Effector memory CD8-positive, alpha-beta T cell (primary cell): ENCODE measurements at places on chromosomes 1 and 21.

- H3K27ac ChIP-seq: no peak overlapping the region
- no peaks in the 10 kb centered on the region for H3K27me3 ChIP-seq
- no peak overlapping the region for H3K4me3 ChIP-seq
- peaks cover 24% of the 10 kb centered on the region for H3K36me3 ChIP-seq
- H3K4me1 ChIP-seq: no peaks in the 10 kb centered on the region
Observed at GRCh38 chr1:6668503-6668902, 33.1 kb downstream of the DNAJC11 start.

DNA sequence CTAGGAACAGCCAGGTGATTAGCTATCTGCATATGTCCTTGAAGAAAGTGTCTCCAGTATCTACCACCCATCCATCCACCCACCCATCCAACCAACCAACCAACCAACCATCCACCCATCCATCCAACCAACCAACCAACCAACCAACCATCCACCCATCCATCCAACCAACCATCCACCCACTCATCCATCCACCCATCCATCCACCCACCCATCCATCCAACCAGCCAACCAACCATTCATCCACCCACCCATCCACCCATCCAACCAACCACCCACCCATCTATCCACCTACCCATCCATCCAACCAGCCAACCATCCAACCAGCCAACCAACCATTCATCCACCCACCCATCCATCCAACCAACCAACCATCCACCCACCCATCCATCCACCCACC, 12.1 kb downstream of the C21orf58 start:
- no peaks in the 10 kb centered on the region for H3K36me3 ChIP-seq
- DNase-seq: no peak
- no peak overlapping the region for H3K27ac ChIP-seq
- H3K4me3 ChIP-seq: no peak overlapping the region
- H3K27me3 ChIP-seq: no peaks in the 10 kb centered on the region
- no peaks in the 10 kb centered on the region for H3K4me1 ChIP-seq

DNA sequence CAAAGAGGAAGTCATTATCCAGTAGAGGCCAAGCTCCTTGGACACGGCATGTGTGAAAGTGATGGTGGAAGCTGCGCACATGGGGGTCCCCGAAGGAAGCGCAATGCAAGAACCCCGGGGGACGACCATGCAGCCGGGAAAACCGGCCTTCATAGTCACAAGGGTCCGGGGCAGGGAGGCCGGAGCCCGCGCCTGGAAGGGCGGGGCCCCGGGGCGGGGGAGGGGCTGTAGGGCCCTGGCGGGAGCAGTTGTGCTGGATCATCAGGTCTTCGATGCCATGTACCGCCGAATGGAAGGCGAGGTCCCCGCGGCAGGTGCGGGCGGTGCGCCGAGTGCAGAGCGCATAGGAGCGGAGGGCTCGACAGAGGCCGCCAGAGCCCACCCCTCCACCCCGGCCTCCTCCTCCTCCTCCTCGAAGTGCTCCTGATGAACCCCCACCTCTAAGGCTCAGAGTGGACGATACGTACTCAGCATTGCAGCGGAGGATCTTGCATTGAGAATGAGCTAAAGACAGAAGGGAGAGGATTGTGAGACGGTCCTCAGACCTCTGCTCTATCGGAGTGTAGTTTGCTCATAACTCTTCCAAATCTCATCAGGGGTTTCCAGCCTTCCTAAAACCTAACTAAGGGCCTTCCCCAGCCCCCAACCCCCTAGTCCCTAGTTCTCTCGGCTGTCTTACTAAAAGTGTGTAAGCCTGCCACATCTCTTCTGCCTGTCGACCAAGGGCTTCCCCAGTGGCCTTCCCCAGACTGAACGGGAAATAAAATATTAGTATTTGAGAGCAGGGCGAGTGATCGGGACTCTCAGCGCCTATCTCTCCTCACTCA, 2.1 kb downstream of the HJV start:
- no peaks in the 10 kb centered on the region for H3K36me3 ChIP-seq
- peaks cover 7% of the 10 kb centered on the region for H3K4me1 ChIP-seq
- DNase-seq: no peak
- H3K4me3 ChIP-seq: no peak overlapping the region
- no peak overlapping the region for H3K27ac ChIP-seq

DNA sequence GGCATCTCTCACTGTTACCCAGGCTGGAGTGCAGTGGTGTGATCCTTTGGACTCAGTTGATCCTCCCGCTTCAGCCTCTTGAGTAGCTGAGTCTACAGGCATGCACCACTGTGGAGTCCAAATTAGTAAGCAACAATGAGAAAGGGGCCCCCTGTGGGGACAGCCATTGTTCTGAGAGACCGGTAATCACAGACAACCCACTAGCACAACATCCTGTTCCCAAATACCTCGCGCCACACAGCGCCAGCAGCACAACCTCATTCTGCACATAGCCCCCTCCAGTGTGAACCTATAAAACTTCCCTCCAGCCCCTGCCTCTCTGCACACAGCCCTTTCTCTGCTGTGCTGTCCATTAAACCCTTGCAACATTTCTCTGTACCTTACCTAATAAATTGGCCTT, 226.4 kb downstream of the DYRK1A start:
- H3K36me3 ChIP-seq: peaks cover 6% of the 10 kb centered on the region
- no peak for DNase-seq
- H3K4me3 ChIP-seq: no peak overlapping the region
- no peaks in the 10 kb centered on the region for H3K27me3 ChIP-seq
- no peak overlapping the region for H3K27ac ChIP-seq
- peaks cover 2% of the 10 kb centered on the region for H3K4me1 ChIP-seq

GRCh38 chr1:177333936-177334595, 163.3 kb downstream of the BRINP2 start:
- no peak overlapping the region for H3K4me3 ChIP-seq
- no peaks in the 10 kb centered on the region for H3K36me3 ChIP-seq
- no peaks in the 10 kb centered on the region for H3K27me3 ChIP-seq
- H3K27ac ChIP-seq: no peak overlapping the region
- H3K4me1 ChIP-seq: no peaks in the 10 kb centered on the region

GRCh38 chr1:50447961-50448360, 24.7 kb upstream of the DMRTA2 start:
- H3K27ac ChIP-seq: no peak overlapping the region
- no peak overlapping the region for H3K4me3 ChIP-seq
- H3K4me1 ChIP-seq: peaks cover 9% of the 10 kb centered on the region
- H3K36me3 ChIP-seq: peaks cover 10% of the 10 kb centered on the region
- no peak for DNase-seq
- no peaks in the 10 kb centered on the region for H3K27me3 ChIP-seq

DNA sequence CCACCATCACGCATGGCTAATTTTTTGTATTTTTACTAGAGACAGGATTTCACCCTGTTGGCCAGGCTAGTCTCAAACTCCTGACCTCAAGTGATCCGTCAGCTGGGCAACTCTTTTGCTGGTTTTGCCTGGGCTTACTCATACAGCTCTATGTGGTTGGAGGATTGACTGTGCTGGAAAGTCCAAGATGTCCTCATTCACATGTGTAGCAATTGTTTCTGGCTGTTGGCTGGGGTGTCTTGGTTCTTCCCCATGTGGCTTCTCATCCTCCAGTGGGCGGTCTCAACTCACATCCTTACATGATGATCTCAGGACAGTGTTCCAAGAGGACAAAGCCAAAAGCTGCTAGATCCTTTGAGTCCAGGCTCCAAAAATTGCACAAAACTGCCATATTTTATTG, 53.3 kb downstream of the TEX35 start:
- H3K4me1 ChIP-seq: no peaks in the 10 kb centered on the region
- no peak overlapping the region for H3K4me3 ChIP-seq
- H3K27ac ChIP-seq: no peak overlapping the region
- no peaks in the 10 kb centered on the region for H3K36me3 ChIP-seq
- H3K27me3 ChIP-seq: no peaks in the 10 kb centered on the region

GRCh38 chr1:65323246-65323645, 13.9 kb downstream of the DNAJC6 start:
- H3K4me1 ChIP-seq: peaks cover 3% of the 10 kb centered on the region
- no peaks in the 10 kb centered on the region for H3K36me3 ChIP-seq

DNA sequence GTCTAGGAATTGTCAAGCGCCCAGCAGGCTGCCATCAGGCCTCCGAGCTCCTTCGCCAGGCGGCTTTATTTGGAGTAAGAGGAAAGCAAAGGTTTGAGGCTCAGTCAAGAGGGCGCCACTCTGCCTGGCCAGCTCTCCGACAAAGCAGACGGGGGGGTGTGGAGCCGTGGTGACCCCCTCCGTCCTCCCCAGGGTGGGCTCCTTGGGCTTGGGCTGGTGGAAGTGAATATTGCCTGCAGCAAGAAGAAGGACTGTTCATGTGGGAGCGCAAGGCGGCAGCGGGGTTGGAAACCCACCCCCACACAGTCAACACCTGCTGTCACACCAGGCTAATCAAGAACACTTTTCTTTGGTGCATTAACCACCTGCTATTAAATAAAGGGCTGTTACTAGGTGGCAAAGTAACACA, 14.6 kb downstream of the EPHX1 start:
- no peak overlapping the region for H3K4me3 ChIP-seq
- no peak overlapping the region for H3K27ac ChIP-seq
- H3K27me3 ChIP-seq: peaks cover 9% of the 10 kb centered on the region
- no peaks in the 10 kb centered on the region for H3K4me1 ChIP-seq
- DNase-seq: no peak

- no peaks in the 10 kb centered on the region for H3K36me3 ChIP-seq
- H3K4me3 ChIP-seq: no peak overlapping the region
- no peak for DNase-seq
- H3K4me1 ChIP-seq: no peaks in the 10 kb centered on the region
- H3K27me3 ChIP-seq: peaks cover 31% of the 10 kb centered on the region
- no peak overlapping the region for H3K27ac ChIP-seq
Observed at GRCh38 chr1:17363771-17364170, 8.2 kb upstream of the PADI6 start.

DNA sequence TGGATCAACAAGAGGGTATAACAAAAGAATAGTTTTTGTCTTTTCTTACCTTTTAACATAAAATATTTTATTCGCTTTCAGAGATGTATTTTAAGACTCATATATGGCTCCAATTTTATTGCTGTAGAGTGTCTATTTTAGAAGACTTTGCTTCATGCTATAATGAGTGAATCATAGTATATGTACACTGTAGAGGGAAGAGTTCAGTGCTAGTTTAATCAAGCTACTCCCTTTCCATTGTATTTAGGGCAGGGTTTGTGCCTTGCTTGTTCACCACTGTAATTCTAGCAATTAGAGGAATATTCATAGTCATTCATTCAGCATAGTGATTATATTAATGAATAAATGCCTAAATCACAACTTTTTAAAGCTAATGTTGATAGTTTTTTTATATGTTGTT, 78.8 kb downstream of the CEP350 start:
- H3K4me1 ChIP-seq: peaks cover 5% of the 10 kb centered on the region
- H3K27me3 ChIP-seq: no peaks in the 10 kb centered on the region
- no peak for DNase-seq

DNA sequence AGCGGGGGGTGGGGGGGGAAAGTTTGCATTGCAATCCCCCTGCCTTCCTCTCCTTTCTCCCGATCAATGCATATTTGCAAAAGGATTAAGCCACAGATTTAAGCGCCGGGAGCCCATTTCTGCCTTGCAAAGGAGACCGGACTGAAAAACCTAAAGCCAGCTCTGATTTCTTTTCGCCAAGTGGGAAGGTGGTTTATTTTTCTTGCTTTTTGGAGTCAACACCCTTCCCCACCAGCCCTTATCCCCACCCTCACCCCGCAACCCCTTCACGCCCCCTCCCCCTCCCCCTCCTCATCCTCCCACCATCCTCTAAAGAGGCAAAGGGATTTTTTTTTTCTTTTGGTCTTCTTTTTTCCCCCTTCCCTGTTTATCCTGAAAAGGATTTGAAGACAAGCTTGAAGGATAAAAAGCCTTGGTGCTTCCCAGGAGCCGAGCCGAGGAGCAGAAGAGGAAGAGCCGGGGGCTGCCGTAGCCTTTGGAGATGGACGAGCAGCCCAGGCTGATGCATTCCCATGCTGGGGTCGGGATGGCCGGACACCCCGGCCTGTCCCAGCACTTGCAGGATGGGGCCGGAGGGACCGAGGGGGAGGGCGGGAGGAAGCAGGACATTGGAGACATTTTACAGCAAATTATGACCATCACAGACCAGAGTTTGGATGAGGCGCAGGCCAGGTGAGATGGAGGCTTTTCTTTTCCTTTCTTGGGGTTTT, 513 bp downstream of the PBX1 start:
- peaks cover 2% of the 10 kb centered on the region for H3K4me1 ChIP-seq
- no peak for DNase-seq
- H3K27me3 ChIP-seq: peaks cover 11% of the 10 kb centered on the region
- no peak overlapping the region for H3K27ac ChIP-seq

DNA sequence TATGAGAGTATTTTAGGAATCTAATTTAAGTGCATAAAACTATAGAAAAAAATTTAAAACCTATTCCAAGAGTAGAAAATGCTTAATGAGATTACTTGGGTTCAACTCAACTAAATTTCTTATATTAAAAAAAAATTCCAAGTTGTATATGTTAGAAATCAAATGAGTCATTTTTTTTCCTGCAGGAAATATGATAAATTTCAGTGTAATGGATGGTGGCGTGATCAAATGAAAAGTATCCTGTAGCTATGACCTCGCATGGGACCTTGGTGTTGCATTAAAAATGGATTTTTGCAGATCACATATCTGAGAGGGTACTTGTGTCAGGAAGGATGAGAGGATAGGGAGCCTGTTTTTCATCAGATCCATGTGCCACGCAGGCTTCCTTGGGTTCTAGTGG, 17.9 kb downstream of the ATP5PO start:
- H3K4me1 ChIP-seq: peaks cover 9% of the 10 kb centered on the region
- no peak for DNase-seq
- peaks cover 29% of the 10 kb centered on the region for H3K27me3 ChIP-seq
- H3K4me3 ChIP-seq: no peak overlapping the region
- H3K36me3 ChIP-seq: peaks cover 7% of the 10 kb centered on the region

GRCh38 chr1:70038025-70038424, 167.4 kb downstream of the LRRC40 start:
- H3K36me3 ChIP-seq: no peaks in the 10 kb centered on the region
- no peak for DNase-seq
- no peaks in the 10 kb centered on the region for H3K27me3 ChIP-seq

- H3K4me1 ChIP-seq: peaks cover 29% of the 10 kb centered on the region
- H3K27ac ChIP-seq: peak within 1 kb of the TSS; percentile 98
- H3K4me3 ChIP-seq: peak within 1 kb of the TSS; percentile 96
Observed at GRCh38 chr1:36397378-36398230, at the start of gene LSM10. Gene LSM10, minus strand, starts transcription at chr1:36397908. Its CDS starts 3,779 bp downstream, at chr1:36394129.

DNA sequence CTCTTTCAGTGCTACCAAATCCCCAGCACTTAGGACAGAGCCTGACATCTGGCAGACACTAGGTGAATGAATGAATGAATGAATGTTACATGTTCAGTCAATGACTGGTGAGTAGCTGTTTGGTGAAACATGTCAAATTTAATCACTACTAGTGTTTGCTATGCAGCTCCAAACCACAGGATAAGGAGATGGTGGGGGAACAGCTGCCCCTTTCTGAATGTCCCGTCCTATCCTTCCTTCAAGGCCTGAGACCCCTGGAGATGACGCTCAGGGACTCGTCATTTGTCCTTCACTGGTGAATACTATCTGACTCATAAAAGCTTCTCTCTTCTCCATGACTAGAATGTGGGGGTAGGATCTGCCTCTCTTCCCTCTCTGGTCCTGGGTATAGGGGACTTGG, 175.4 kb downstream of the HIVEP3 start:
- no peak overlapping the region for H3K27ac ChIP-seq
- H3K36me3 ChIP-seq: no peaks in the 10 kb centered on the region
- H3K4me1 ChIP-seq: peaks cover 51% of the 10 kb centered on the region
- no peaks in the 10 kb centered on the region for H3K27me3 ChIP-seq
